ENCODE measurements at places on chromosomes 7 and 10.
A peak's percentile ranks its signal among the peaks of the same experiment; 100 is the strongest.

GRCh38 chr7:129807863-129808262, 144.9 kb downstream of the UBE2H start:
- DNase-seq: peak; percentile 48

DNA sequence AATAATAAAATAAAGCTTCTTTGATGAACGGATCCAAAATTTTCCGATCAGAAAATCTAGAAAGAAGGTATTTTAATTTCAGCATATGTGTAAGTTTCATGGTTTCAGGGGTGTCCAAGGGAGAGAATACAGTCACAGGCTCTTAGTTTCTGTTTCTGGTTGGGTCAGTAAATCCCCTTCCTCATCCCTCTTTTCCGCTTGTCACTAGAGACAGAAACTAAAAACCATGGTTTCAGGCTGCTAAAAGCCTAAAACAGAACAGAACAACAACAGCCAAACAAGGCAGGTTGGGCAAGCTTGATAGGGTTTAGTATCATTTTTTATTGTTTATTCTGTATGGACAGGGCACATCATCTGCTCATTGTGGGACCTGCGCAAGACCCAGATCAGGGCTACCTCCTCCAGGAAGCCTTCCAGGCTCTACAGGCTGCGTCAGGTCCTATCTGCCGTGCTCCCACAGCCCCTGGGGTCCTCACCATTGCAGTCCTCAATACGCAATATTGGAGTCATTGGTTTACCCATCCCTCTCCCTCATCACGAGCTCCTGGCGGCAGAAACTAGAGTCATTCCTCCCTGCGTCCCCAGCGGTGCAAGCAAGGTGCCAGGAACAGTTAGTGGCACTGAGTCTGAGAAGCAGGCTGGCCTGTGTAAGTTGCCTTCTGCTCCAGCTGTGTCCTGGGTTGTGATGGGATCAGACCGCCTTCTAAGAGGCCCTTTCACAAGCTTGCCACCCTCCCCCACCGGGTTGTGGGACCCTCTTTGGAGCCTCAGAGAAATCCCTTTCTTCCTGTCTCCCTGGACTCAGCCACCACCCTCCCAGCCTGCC, 70.2 kb upstream of the CUX1 start:
- DNase-seq: no peak

- DNase-seq: no peak
Measured at GRCh38 chr10:917416-917720, 14.1 kb downstream of the LARP4B start.

GRCh38 chr7:13980474-13980873, 9.0 kb downstream of the ETV1 start:
- no peak for DNase-seq

DNA sequence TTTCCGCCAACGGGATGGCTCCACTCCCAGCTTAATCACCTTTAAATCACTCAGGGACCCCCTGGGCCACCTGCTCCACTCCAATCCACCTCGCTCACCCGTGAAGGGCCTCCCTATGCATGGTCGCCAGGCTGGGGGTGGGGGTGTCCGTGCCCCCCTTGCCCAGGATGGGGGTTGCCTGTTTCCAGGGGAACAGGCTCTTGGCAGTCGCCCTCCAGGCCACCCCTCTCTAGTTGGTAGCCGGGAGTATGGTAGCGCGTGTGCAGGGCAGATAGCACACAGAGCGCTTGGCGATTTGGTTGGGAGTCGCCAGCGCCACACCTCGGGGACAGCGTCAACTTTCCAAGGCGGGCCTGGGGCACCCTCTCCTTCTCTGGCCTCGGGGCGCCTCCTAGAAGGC, 134.9 kb upstream of the ZNF92 start:
- no peak for DNase-seq

DNA sequence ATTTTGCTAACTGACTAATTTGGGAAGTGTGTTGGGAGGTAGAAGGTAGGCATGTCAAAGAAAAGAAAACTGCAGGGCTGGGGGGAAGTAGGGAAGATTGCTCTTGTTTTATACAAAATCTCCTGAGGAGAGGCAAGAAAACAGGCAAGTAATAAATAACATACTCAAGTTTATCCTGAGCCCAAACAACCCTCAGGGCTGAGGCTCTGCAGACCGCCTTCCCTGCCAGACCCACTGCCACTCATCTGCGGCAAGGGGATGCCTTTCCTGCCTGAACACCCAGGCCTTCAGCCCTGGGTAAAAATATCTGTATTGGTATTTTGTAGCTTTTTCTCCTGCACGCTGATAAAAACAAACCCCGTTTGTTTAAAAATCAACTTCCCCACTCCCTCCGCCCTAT, 399.8 kb upstream of the NFE2L3 start:
- no peak for DNase-seq

DNA sequence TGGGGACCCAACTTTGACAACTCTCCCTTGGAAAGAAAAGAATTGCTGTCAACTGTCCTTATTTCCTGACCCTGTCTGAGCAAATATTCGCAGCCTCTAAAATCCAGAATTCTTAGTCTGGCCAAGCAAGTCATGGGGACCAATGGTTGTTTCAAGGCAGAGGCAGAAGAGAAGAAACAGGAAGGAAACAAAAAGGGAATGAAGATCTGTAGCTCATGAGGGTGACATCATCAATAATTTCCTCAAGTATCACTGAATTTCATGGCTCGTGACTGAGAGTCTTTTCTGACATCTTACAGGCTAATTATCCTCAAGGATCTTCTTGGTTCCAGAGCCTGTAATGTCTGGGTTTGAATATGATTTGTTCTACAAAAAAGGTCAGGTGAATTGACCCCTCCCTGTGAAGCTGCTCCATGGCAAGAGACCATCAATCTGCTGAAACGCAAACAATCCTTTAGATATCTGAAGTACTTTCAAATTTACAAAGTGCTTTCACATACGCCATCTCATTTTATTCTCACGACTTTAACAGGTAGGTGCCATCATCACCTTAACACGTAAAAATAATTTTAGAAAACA, 5.8 kb downstream of the CDK6 start:
- no peak for DNase-seq

DNA sequence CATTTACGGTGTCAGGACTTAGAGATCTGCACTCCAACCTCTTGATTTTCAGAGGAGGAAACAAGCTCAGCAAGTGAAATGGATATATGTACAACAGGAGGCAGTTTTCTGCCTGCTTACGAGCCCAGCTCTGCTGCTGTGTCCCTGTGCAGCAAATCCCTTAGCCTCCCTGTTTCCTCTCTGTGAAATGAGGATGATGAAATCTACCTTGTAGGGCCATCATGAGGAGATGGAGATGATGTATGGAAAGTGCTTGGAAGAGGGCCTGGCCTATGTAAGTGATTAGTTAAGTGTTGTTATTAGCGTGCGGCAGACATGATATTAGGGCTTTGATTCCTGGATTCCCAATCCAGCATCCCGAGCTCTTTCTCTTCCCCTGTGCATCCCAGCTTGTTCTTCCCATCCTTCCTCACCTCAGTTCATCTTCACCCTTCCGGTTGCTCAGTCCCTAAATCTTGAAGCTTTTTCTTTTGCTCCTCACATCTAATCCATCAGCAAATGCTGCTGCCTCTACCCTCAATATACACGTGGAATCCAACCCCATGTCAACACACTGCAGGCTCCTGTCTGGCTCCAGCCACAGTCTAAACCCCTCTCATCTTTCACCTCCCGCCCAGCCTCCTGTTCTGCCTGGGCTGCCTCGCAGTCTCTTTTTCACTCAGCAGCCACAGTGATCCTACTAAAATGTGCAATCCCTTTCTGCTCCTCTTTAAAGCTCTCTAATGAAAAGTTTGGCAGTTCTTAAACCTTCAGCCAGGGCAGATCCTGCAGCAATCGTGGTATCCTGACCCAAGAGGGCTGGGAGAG, 113.8 kb downstream of the MARCHF5 start:
- DNase-seq: peak; percentile 64

GRCh38 chr10:102653060-102653459, 8.8 kb downstream of the TRIM8 start:
- no peak for DNase-seq

GRCh38 chr7:101950450-101951119, 133.2 kb downstream of the CUX1 start:
- no peak for DNase-seq

GRCh38 chr10:4514445-4515108, 311.4 kb upstream of the AKR1E2 start:
- no peak for DNase-seq

- no peak for DNase-seq
Measured at GRCh38 chr7:98341106-98341505, 59.6 kb downstream of the BRI3 start.

GRCh38 chr7:39971924-39972323, 21.9 kb downstream of the CDK13 start:
- no peak for DNase-seq

- no peak for DNase-seq
Measured at GRCh38 chr10:77899080-77899477, 27.5 kb downstream of the DLG5 start.

- DNase-seq: no peak
Measured at GRCh38 chr7:52500841-52501240, 534.6 kb upstream of the POM121L12 start.

- DNase-seq: no peak
Measured at GRCh38 chr10:36688717-36689116, 436.7 kb upstream of the ANKRD30A start.

DNA sequence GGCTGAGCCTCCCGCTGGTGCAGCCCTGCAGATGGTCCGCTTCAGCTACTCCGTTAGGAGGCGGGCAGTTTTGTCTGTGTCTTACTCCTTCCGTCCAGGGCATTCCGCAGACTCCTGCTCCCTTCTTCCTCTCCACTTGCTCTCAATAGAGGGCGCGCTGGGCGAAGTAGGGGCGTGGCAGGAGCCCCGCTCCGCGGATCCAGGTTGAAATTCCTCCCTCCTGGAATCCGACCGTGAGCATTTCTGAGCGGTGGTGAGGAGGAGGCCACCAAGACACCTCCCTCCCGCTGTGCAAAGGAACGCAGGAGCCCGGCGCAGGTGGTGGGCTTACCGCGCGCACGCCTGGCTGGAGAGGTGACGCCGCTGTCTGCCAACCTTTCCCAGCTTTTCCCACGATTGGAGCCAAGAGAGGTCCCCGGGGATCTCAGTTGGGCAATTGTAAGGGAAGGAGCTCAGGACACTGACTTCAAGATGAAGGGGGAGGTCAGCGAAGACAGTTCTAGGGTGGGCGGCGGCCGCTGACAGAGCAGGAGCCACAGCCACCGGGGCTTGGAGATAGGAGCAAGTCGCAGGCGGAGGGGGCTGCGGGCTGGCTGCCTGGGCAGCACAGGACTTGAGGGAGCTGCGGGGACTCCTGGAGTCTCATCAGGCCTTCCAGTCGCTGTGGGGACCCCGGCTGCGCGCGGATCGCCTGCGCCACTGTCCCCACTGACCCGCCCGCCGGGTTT, 1011.3 kb downstream of the XPNPEP1 start:
- peak; percentile 93 for DNase-seq

DNA sequence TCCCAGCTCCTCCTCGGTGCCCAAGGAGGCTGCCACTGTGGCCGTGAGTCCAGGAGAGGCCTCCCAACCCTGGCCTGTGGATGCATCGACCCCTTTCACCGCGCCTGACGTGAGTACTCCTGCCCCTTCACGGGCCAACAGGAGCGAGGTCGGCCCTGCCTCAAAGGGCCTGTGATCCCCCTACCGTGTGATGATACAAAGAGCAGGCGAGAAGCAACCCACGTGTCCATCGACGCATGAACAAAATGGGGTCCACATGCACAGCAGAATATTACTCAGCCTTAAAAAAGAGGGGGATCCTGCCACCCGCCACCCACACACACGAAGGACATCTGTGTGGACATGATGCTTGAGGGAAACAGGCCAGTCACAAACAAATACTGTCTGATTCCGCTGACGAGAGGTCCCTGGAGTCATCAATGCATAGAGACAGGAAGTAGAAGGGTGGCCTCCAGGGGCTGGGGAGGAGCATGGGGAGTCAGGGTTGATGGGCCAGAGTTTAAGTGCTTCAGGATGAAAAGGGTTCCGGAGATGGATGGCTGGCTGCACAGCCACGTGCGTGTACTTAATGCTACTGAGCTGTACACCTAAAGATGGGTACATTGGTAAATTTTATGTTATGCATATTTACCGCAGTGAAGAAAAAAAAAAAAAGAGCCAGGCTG, 151.9 kb downstream of the PRKAG2 start:
- peak; percentile 32 for DNase-seq

GRCh38 chr10:102298899-102299298, 53.6 kb downstream of the GBF1 start:
- DNase-seq: no peak

DNA sequence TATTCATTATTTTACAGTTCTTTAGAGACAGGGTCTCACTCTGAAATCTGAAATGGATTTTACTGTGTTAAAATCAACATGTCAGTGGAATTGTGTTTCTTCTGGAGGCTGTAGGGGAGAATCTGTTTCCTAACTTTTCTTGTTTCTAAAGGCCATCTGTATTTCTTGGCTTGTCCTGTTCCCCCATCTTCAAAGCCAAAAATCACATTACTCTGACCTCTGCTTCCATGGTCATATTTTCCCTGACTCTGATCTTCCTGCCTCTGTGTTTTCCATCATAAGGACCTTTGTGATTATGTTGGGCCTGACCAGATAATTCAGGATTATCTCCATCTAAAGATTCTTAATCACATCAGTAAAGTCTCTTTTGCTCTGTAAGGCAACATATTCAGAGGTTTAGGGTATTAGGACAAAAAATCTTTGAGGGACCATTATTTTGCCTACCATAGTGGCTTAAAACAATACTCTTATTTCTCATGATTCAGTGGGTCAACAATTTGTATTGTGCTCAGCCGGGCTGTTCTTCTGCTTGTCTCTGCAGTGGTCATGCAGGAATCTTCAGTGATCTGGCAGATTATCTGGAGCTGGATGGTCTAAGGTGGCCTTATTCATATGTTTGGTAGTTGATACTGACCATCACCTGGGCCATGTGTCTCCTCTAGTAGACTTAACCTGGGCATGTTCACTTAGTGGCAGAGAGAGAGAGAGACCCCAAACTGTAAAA, 5.7 kb downstream of the ANLN start:
- no peak for DNase-seq

- DNase-seq: no peak
Measured at GRCh38 chr7:96495751-96496216, 173.9 kb upstream of the SLC25A13 start.

- no peak for DNase-seq
Measured at GRCh38 chr7:12258074-12258473, 47.0 kb downstream of the TMEM106B start.

- peak; percentile 90 for DNase-seq
Measured at GRCh38 chr7:132386201-132386681, 190.0 kb downstream of the PLXNA4 start.

DNA sequence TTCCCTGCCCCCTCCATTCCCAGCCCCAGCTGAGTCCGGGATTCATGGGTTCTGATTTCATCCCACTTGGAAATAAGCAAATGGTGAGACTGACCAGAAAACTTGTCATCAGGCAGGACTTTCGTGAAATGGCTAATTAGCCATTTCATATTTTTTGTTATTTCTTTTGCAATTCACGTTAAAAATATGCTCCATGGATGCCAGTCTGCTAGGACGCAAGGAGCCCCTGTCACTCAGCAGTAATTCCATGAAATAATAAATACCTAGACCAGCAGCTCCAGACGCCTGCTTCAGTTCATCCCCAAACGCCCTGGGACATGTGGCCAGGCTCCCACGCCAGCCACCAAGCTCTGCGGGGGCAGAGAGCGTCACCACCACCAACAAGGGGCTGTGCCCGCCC, 111.0 kb downstream of the TRIL start:
- DNase-seq: no peak

All from kidney (tissue), 22 donors.